ENCODE measurements at places on chromosomes 1 and 21. TPM values are rescaled to one million over a fixed set of nuclear protein-coding genes. Genes with fewer than 3 reads are reported as not detected.

GRCh38 chr1:183636334-183636682 lies 725 bp upstream of the ARPC5 start:
- no peak for DNase-seq

DNA sequence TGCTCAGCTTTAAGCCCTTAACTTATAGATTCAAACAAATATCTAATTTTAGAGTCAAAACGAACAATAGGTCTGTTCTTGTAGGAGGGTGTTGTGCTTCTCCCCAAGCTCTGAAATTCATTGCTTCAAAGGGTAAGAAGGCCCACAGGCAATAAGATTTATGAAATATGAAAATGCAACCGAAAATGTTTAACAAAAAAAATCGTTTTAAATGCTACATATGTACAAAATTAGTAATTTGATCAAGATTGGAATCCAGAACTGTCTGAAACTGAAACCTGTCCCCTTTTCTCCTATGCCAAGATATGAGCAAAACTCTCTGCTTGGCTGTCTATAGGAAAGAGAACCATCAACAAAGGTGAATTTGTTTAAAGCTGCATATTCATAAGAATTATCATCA lies 534.3 kb downstream of the PLPP3 start:
- no peak for DNase-seq

- DNase-seq, result no peak
These were observed 81.8 kb upstream of the PLXNA2 start for GRCh38 chr1:208326033-208326432.

GRCh38 chr1:43358746-43359693 lies at the start of gene CDC20:
Gene CDC20, plus strand, starts transcription at chr1:43358981. Its CDS starts 235 bp downstream, at chr1:43359216.
- peak; percentile 96 for DNase-seq

Gene SLAMF8
- total RNA-seq, result 0.69 TPM

Data from urinary bladder (tissue), 4 donors.